ENCODE measurements at places on chromosomes 16 and 17.

- DNase-seq, result no peak
Observed at GRCh38 chr16:84253173-84253572, 13.4 kb upstream of the KCNG4 start.

DNA sequence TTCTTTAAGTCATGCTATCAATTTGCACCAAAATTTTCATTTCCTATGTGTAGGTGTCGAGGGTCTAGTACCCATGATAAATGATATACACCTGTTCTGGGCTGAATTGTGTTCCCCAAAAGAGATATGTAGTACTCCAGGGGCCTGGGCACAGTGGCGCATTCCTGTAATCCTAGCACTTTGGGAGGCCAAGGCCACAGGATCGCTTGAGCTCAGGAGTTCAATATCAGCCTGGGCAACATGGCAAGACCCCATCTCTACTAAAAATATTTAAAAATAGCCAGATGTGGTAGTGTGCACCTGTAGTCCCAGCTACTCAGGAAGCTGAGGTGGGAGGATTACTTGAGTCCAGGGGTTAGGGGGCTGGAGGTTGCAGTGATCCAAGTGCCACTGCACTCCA, 23.5 kb upstream of the KANSL1 start:
- DNase-seq, result no peak

DNA sequence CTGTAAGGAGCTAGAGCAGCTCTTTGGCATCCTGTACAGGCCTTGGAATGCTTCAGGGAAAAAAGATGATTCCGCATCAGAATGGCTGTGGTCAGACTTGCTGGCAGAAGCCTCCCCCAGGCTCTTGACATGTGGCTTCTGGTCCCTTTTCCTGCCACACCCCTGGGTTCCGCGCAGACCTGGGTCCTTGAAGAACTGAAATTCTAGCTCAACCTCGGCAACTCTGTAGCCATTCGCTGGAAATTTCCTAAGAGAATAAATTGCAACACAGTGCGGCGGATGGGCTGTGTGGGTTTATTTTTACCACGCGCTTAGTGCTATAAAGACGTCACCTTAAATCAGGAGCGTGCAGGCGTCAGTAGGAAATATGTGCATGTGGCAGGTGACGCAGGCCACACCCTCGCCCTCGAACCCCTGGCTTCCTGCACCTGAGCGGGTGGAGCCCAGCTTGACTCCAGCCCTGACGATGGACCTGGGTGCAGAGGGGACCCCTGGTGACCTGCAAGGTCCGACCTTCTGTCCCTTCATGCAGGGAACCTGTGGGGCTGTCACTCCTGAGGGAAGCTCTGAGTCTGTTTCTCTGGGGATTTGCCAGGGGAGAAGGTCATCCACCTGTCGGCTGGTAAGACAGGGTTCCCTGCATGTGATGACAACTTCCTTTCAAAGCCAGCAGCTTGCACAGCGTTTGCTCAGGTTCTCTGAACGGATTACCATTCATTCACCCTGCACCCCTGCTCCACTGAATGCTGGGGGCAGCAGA, 46.3 kb downstream of the METRNL start:
- no peak for DNase-seq

DNA sequence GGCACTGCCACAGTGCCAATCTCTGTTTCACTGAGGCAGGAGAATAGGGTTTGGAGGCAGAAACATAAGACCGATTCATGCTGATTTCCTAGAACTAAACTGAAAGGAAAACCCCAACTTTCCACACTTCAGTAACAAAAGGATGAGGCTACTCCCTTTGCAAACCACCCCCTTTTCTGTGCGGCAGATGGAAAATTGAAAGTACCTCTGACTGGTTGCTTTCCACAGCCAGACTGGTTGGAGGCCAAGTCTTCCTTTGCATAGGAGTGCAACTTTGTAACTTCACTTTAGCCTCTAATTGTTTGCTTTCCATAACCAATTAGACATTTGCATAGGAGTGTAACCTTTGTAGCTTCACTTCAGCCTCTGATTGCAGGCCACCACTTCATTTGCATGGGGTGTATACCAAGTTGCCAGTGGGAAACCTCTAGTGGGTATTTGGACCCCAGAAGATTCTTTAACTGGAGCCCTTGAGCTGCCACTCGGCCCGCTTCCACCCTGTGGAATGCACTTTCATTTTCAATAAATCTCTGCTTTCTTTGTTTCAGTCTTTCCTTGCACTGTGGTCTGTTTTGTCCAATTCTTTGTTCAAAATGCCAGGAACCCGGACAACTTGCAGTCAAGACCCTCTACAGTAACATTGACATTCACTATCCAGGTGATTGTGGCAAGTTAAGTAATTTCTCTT, 252.0 kb downstream of the UTP18 start:
- DNase-seq, result no peak

DNA sequence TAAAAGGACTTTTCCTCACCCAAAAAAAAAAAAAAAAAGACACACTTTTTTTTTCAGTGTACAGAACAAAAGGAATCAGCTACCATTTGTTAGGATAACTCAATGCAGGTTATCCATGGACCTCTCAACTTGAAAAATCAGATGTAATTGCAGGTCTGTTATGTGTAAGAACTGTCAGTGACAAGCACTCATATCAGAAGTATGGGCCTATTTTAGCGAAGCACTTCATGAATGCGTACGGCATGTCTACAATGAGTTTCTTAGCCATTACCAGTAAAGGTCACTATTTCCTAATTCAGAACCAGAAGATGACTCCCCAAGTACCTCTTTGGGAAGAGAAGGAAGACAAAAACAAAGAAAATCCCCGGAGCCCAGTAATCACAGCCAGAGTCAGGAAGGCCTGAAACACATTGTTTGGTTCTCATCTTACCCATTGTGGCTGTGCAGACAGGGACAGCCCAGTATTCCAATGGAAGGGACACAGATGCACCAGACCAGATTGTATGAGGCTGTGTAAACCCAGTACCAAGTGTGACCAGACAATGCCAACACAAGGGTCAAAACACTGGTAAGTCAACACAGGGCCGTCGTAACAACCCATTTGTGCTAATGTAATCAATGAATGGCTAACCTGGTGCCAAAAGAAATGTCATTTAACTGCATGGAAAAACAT, 188.0 kb downstream of the PMP22 start:
- no peak for DNase-seq

DNA sequence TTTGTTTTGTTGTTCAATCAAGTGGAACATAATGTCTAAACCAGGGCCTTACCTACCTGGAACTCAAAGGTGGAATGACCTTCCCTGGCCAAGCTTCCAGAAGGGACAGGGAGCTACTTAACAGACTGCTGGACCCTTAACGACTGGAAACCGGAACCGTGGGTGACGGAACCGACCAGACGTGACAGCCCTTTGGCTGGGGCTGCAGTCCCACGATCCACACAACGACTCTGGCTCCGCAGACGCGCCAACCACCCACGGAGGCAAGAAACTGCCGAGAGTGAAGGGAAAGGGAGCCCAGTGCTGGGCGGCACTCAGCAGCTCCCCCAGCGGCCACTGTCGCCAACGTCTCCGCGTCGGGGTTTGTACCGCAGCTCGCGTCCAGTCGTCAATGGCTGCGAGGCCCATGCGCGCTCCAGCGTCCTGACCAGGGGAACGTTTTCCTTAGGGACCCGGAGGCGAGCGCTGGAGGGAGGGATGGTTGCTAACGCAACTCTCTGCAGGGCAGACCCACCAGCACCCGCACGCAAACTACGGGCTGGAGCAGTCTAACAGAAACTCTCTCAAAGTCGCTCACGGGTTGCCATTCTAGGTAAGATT, 5.5 kb upstream of the KIF22 start:
- peak; percentile 48 for DNase-seq

DNA sequence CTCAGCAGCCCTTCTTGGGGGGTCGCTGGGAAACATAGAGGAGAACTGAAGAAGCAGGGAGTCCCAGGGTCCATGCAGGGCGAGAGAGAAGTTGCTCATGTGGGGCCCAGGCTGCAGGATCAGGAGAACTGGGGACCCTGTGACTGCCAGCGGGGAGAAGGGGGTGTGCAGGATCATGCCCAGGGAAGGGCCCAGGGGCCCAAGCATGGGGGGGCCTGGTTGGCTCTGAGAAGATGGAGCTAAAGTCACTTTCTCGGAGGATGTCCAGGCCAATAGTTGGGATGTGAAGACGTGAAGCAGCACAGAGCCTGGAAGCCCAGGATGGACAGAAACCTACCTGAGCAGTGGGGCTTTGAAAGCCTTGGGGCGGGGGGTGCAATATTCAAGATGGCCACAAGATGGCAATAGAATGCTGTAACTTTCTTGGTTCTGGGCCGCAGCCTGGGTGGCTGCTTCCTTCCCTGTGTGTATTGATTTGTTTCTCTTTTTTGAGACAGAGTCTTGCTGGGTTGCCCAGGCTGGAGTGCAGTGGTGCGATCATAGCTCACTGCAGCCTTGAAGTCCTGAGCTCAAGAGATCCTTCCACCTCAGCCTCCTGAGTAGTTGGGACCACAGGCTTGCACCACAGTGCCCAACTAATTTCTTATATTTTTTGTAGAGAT, 3.4 kb downstream of the STH start:
- DNase-seq, result peak; percentile 73

DNA sequence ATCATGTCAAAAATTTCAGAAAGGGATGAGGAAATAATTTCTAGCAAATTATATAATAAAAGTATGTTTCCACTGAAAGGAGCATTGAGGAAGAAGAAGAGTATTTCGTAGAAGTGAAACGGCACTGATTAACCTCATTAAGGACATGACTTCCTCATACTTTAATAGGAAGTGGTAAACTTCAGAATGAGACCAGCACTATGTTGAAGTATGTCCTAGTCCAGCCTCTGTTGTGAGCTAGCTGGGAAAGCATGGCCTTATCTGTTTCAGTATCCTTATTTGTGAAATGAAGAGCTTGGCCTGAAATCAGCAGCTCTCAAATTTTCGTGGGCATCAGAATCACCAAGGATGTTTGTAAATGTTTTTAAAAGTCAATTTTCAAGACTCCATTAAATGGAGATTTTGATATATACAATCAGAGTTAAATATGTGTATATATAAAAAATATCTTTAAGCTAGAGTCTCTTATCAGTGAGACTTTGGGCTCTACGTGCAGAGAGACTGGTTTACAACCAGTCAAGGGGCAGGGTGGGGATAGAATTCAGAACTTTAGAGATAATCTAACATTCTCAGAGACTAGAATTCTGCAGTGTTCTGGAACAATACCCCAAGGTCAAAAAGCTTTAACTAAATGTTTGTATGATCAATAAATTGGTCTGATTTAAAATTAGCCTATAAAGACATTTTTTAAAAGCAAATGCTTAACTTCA, 365.4 kb downstream of the CDH13 start:
- no peak for DNase-seq

Measured in neuronal stem cell (in vitro differentiated cells).